Activated CD8-positive, alpha-beta T cell treated with anti-CD3 and anti-CD28 coated beads, Interleukin-2, amount 10 ng/mL, durations not matched to agents 7 days and 5 days (primary cell): ENCODE measurements at places on chromosomes 4 and X. TPM values are rescaled to one million over a fixed set of nuclear protein-coding genes. Genes with fewer than 3 reads are reported as not detected.

DNA sequence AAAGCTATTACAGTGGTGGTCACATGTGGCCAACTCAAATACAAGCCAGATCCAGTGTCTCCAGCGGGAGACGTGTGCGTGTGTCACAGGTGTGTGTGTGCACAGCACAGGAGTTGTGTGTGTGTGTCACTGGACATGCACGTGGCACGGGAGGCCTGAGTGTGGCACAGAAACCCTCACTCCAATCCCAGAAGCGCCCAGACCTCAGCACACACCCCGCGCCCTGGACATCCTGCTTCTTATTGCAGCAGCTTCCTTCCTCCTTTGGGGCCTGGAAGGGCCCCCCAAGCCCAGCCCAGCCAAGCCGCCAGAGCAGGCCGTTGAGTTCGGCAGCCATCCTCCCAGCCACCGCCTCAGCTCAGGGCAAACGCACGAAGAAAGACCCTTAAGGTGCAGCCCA lies 37.9 kb downstream of the ACOX3 start:
- H3K4me3 ChIP-seq, result no peak overlapping the region
- H3K27me3 ChIP-seq, result no peaks in the 10 kb centered on the region
- no peak for DNase-seq
- H3K4me1 ChIP-seq, result no peaks in the 10 kb centered on the region

DNA sequence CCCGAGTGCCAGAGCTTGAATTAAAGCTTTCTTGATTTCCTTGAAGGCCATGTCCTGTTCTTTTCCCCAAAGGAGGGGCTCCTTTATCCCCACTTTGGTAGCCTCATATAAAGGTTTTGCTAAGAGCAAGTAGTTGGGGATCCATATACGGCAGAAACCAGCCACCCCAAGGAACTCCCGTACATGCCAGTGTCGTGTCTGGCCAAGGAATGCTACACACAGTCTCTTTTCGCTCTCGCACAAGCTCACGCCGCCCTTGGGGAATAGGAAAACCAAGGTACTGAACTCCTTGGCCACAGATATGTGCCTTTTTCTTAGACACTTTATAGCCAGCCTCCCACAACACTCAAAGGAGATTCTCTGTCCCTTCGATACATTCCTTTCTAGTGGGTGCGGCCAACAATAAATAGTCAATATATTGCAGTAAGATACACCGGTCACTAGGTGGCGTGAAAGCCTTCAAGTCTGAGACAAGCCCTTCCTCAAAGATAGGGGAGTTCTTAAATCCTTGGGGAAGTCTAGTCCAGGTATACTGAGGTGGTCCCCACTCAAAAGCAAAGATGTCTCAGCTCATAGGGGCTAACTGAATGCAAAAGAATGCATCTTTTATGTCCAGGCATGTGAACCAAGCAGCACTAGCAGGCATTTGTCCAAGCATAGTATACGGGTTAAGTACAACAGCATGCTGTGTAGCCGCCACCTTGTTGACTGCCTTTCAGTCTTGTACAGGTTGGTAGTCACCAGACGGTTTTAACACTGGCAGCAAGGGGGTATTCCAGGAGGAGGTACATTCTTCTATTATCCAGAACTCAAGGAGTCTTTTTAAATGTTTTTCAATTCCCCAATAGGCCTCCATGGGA lies 57.8 kb upstream of the XAGE1B start:
- no peaks in the 10 kb centered on the region for H3K4me1 ChIP-seq
- H3K36me3 ChIP-seq, result no peaks in the 10 kb centered on the region
- H3K4me3 ChIP-seq, result no peak overlapping the region
- H3K27ac ChIP-seq, result no peak overlapping the region

Gene AFM
- not detected for total RNA-seq

DNA sequence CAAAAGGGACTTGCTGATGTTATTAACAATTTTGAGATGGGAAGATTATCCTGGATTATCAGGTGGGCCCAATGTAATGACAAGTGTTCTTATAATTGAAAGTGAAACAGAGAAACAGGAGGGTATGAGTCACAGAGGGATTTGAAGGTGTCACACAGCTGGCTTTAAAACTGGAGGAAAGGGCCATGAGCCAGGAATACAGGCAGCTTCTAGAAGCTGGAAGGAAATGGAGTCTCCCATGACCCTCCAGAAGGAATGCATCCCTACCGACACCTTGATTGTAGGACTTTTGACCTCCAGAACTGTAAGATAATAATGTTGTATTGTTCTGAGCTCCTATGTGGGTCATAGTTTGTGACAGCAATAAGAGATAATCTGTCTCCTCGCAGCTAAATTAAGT lies 98.0 kb upstream of the STIM2 start:
- peaks cover 3% of the 10 kb centered on the region for H3K36me3 ChIP-seq
- H3K4me3 ChIP-seq, result no peak overlapping the region

- no peaks in the 10 kb centered on the region for H3K4me1 ChIP-seq
- no peak overlapping the region for H3K4me3 ChIP-seq
- no peaks in the 10 kb centered on the region for H3K36me3 ChIP-seq
- H3K27ac ChIP-seq, result no peak overlapping the region
Measured at GRCh38 chr4:179331362-179331761, 1889.1 kb upstream of the AGA start.

DNA sequence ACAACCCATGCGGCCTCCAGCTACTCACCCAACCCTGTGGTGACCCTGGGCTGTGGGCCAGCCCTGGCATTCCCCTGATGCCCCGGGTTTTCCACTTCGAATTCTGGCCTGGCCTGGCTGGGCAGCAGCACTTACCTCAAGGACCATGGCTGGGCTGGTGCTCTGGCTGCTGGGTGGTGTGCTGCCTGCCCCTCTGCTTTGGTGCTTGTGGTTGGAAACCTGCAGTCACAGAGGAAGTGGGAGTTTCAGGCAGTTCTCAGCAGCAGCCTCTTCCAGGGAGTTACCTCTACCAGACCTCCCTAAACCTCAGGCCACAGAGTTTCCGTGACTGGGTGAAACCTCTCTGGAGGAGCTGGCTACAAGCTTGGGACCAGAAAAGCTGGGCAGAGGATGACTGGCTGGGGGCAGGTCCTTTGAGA lies at the start of gene CXCR3:
TSS of gene CXCR3 (minus strand) at position 209 of the 419 bp plus-strand sequence. CDS start at position 147, 62 bp downstream.
- no peaks in the 10 kb centered on the region for H3K27me3 ChIP-seq
- H3K36me3 ChIP-seq, result peaks cover 51% of the 10 kb centered on the region
- H3K4me1 ChIP-seq, result peaks cover 71% of the 10 kb centered on the region
